KBM-7 (cell line): ENCODE measurements at places on chromosomes 1 and 21.

DNA sequence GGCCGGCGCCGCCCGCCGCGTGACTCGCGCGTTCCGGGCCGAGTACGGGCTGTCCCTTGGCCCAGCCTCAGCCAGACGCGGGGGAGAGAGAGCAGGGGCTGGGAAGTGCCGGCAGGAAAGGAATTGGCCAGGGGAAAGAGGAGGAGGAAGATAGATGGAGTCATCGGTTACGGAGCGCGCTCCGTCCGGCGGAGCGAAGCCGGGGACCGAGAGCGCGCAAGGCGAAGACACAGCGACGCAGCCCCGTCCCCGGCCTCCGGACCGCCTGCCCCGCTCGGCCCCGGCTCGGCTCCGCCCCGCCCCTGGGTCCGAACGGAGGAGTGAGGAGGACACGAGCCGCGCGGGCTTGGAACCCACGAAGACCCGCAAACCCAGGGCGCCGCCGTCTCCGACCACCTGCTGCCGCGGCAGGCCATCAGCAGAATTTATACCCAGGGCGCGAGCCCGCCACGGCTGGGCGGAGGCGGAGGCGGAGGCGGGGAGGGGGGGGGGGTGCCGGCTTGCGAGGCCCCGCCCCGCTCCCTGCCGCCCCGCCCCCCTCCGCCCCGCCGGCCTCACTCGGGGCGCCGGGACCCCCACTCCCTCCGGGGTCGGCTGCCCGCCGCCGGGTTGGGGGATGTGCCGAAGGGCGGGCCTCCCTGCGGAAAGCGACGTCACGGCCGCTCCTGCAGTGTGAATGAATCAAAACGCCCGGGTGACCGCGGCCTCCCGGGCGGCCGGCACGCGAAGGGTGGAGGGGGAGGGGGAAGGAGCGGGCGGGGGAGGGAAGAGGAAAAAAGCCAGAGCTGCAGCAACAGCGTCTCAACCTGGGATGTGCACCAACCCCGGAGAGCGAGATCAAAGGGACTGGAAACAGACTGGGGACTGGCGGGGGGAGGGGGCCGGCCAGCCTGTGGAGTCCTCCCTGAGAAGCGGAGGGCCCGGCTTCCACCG is at the start of gene LHX4:
Gene LHX4, plus strand, starts transcription at position 782 of the 933 bp plus-strand sequence. CDS start 266 bp downstream, outside the sequence.
- peak; percentile 56 for DNase-seq

DNA sequence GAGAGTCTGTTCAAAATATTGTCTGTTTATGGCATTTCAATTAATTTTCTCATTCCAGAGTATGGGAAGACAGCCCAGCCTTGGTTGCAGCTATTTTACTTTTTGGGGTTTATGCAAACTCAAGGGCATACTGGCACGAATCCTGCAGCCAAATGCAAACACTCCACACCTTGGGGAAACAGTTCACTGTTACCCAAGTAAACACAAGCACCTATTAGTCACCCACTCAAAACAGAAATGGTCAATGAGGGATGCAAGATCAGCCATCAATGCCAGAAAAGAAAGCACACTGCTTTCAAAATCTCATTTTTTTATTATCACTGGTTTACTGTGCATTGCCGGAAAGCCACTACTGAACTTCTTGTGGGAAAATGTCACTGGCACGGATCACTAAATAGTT is 170.6 kb downstream of the RUNX1 start:
- no peak for DNase-seq

DNA sequence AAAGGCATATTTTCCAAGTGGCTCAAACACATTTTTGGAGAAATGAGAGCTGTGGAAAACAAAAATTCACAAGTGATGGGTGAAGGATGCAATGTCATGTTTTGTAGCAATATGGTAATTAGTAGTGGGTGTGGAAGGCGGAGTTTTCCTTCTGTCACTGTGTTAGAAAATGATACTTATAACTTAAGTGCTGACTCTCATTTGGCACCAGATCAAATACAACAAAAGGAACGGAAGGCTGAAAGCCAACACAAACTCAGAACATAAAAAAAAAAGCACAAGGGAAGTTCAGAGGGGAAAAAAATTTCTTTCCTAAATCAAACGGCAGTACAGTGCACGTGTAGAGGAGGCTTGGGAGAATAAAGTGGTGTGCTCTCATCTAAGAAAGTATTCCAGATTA is at the start of gene TNFSF18:
Gene TNFSF18, minus strand, starts transcription at position 77 of the 400 bp plus-strand sequence. Its CDS starts 45 bp downstream, at position 32.
- no peak for DNase-seq

DNA sequence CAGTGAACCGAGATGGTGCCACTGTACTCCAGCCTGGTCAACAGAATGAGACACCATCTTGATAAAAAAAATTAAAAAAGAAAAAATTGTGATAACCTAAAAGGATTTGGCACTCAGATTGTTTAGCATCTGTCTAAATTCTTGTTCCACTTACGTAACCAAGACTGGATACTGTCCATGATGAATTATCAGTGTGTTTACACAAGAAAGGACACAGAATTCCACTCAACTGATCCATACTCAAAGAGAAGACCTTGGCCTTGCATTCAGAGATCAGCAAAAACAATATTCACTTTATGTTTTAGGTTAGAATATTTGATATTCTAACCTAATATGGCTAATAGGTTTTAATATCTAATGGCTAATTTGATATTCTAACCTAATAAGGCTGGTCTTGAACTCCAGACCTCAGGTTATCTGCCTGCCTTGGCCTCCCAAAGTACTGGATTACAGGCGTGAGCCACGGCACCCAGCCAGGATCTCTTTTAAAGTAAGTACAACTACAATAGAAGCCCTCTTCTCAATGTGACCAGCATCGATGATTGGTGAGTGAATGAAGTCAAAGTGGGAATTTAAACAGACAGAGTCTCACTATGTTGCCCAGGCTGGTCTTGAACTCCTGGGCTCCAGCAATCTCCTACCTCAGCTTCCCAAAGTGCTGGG is 43.1 kb upstream of the COX20 start:
- no peak for DNase-seq

DNA sequence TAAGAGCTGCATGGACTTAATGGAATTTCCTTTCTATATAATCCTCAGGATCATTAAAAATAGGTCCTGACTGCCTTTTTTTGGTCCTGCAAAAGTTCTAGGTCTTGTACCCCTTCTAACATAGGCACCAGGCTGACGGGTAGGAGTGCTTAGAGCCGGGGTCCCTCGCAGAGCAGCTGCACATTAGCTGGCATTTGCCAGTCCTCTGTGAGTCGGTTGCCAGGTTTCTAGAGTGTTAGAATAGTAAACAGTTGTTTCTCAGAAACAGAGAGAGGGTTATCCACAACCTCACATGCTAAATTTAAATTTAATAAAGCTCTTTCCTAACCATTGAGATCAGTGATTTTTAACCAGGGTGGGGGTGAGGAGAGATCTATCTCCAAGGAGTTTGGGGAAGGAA is 35.4 kb upstream of the HEATR1 start:
- no peak for DNase-seq

DNA sequence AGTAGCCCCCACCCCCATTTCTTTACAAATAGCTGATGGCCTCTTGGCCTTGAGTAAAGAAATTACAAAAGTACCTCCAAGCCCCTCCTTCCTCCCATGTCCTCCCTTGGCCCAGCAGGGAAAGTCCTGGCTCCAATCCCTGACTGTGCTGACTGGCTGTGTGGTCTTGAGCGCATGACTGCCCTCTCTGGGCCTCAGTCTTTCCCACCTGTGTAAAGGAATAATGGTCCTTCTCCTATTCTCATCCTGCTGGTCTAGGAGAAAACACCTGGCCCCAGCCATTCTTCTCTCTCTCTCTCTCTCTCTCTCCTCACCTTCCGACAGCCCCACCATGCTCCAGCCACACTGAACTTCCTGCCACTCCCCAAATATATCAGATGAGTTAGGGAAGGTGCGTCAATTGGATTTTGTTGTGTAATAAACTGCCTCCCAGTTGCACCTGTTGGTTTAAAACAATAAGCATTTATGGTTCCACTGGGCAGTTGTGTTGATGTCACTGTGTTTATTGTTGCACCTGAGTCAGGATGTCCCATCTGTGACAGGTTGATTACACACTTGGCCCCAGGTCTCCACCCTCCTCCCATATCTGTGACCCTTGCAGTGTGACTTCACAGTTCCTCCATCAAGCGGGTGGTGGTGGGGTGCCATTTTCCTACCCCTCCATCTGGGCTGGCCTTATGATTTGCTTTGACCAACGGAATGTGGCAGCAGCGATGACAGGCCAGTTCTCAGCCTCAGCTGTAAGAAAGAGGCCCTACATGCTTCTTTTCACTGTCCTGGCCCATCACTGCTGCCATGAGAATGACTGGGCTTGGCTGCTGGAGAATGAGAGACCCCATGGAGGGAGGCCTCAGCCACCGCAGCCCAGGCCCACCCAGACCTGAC is 22.3 kb upstream of the LRP8 start:
- DNase-seq, result no peak

DNA sequence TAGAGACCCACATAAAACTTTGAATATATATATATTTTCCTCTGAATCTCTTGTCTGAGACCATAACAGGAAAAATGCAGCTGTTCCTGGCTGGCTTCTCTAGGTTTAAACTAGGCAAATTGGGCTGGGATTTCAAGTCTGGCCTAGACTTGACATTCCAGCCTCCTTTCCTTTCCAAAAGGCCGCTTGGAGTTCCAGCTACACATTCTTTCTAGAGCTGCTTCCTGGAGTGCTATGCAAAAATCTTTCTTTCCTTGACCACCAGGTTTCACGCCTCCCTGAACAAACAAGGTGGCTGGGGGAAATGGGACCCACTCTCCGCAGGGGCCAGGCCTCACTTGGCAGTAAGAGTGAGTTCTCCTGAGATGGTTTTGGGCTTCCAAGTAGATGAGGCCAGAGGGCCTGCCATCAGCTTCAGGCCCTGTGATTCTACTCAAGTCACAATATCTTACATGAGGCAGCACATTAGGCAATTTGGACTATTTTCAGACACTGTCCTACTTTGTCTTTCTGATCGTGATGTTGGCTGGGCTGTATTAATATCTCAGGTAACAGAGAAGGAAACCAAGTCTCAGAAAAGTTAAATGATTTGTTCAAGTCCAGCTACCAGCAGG is 102.4 kb downstream of the FAM78B start:
- DNase-seq, result no peak

- DNase-seq, result peak; percentile 26
Observed at GRCh38 chr1:31371121-31371959, 1.5 kb downstream of the FABP3 start.

- no peak for DNase-seq
Observed at GRCh38 chr1:66624412-66625060, 90.6 kb downstream of the SGIP1 start.

- DNase-seq, result no peak
Observed at GRCh38 chr21:33857846-33858666, 57.5 kb downstream of the ATP5PO start.

DNA sequence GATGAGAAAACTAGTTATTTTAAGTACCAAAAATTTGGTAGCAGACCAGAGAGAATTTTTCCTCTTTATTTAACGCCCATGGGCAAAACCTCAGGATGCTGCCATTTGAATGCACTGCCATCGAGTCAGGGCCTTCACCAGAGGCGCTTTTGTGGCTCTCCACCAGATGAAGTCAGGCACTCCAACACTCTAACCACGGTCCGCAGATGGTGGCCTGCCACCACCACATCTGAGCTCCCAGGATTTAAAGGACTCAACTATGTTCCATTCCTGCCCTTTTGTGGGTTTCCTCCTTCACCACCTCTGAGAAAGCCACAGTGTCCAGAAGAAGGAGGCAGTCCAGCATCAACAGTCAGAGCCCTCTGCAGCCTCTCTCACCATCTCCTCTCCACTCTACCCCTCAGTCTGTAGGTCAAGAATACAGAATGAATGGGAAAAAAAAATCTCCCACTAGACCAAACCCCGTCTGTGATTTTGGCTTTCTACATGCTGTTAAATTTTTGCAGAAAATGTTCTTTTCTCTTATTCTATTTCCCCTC is 647.4 kb downstream of the USP25 start:
- no peak for DNase-seq

DNA sequence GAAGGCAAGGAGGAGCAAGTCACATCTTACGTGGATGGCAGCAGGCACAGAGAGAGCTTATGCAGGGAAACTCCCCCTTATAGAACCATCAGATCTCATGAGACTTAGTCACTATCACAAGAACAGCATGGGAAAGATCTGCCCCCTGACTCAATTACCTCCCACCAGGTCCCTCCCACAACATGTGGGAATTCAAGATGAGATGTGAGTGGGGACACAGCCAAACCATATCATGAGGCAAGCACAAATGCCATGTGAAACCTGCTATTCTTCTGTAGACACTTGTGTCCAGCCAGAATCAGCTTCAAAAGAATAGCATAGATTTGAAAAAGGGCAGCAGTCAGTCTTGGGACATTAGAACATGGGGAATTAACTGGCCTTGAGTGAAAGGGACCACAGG is 32.2 kb upstream of the UBE2U start:
- DNase-seq, result no peak

DNA sequence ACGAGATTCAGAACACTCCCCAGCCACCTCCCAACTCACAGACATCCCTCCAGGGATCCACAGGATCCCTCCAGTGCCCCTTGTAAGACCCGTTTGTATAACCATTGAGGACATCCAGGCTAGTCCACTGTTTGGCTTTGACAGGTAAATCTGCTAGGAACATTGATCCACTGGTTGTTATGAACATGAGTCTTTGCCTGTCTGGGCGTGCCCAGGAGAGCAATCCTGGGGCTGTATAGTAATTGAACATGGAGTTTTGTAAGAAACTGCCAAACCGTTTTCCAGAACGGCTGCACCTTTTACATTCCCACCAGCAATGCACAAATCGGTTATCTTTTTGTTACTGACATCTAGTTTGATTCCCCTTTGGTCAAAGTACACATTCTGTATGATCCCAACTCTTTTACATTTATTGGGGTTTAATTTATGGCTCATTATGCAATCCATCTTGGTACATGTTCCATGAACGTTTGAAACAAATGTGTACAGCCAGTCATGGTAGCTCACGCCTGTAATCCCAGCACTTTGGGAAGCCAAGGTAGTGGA is 88.7 kb downstream of the WDR4 start:
- DNase-seq, result no peak

GRCh38 chr1:107683683-107684082 is 281.3 kb downstream of the VAV3 start:
- DNase-seq, result no peak

- no peak for DNase-seq
Observed at GRCh38 chr21:34039678-34040382, 33.5 kb upstream of the MRPS6 start.

DNA sequence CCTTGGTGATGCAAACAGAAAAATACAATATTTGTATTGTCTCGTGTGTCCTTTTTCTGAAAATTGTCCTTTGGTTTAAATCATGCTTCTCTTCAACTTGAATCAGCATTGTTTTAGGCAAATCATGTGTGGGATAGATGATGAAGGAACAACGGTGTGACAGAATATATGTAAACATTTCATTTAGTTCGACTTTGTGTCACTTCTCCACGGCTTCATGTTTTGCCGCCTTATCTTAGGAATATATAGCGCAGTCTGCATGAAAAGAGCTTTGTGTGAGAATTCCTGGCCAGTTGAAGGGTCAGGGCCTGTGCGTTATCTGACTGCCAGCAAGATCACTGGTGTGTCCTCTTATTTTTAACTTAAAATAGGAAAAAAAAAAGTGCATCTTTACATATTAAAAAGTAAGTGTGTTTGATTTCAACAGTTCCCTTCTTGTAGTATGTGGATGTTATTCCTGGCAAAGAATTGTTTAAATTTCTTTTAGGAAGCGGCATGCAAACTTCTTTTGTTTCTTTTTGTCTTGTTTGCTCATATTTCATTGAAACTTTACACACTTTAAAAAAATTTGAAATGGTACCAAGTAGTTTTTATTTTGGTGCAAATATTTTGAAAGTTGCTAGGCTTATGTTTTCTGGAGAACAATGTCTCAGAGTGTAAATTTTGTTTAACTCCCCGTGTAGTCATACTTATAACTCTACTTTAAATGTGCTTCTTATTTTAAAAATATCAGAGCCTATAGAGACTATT is 465.2 kb downstream of the USP25 start:
- DNase-seq, result peak; percentile 60
